HS-27A (cell line): ENCODE measurements at places on chromosomes 1 and 21.

DNA sequence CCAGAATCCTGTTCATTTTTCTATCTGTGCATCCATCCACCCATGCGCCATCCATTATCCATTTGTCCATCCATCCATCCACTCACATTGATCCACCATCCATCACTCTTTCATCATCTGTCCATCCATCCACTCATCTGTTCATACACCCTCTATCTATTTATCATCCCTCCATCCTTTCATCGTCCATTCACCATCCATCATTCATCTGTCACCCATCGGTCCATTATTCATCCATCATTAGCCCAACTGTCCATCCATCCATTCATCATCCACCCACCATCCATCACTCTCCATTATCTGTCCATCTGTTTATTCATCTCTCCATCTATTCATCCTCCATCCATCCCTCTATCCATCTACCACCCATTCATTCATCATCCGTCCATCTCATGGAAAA is 125.7 kb upstream of the TMPRSS2 start:
- DNase-seq, result no peak

GRCh38 chr1:229410692-229411433 is 23.0 kb downstream of the ACTA1 start:
- peak; percentile 39 for DNase-seq

GRCh38 chr1:151284013-151284577 is 2.0 kb downstream of the ZNF687 start:
- no peak for DNase-seq

- no peak for DNase-seq
Observed at GRCh38 chr1:117365350-117366176, 1.7 kb upstream of the MAN1A2 start.

DNA sequence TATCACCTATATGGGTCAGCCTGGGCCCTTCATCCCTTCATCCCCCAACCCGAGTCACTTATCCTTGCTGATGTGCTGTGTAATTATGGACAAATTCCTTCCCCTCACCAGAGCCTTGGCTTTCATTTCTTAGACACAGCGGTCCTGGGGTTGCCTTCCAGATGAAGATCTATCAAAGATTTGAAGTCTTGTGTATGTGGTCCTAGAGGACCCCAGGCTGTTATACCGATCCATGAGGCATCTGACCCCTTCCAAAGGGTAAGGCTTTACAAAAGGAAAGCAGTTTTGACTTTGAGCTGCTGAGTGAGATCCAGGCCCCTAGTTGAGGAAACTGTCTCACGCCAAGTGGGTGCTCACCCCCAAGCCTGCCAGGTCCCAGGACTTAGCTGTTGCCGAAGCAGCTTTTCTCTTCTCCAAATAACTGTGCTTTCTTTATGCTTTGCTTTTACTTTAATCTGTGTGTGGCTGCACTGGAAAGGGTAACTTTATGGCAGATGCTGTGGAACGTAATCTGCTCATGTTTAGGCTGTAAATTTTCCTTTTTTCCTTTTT is 37.6 kb downstream of the MAN1C1 start:
- DNase-seq, result no peak

DNA sequence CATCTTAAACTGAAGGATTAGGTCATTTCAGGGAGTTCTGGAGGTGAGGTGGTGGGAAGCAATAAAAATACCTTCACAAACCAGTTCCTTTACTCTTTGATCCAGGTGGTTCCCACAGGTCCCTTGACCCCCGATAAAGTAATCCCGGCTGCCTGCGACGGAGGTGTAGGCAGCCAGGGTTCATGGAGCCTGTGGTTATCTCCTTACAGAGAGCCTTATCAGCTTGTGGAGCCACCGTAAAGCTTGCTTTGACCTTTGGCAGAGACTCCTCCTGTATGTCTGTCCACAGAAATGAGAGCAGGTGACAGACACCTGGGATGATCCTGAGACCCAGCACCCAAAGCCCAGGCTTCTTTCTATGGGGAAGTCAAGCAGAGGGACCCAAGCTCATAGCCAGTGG is 243.4 kb downstream of the KIF26B start:
- no peak for DNase-seq
